Mesenchymal stem cell (in vitro differentiated cells and primary cell): ENCODE measurements at places on chromosomes 3 and 15.

DNA sequence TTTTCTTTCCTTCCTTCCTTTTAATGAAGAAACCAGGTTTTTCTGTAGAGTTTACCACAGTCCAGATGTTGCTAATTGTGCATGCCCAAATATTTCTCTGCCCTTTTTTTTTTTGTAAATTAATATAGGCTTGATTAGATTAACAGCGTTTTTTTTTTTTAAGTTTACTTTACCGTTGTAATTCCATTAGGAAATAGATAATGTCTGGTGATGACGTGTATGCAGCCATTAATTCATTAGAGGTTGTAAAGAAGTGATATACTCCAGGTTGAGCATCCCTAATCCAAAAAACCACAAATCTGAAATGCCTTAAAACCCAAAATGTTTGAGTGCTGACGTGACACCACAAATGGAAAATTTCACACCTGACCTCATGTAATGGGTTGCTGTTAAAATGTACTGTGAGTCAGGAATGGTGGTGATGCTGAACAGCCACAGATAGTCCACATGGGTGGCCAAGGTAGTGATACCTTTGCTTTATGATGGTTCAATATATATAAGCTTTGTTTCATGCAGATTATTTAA, 43.2 kb downstream of the KNL1 start:
- no peak for DNase-seq

DNA sequence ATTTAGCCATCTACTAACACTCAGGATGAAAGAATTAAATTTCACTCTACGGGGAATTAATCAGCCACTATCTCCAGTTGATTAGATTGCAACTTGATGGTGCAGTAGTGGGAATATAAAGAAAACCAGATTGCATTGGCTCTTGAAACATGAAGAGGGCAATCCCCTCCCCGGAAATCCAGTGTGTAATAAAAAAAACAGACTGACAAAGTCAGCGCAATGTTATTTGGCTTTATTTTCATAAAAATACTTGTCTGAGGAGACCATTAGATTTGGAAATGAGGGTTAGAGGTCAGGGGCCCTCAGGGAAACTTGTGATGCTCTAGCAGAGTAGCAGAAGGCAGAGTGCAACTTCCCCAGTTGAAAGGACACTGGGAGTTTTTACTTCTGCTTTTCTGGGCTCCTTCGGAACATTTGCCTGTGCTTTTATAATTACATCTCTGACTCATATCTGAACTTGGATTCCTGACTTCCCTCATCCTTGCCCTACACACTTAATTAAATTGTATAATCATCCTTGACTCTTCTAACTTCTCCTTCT, 326.8 kb downstream of the TUSC7 start:
- DNase-seq = peak; percentile 81

DNA sequence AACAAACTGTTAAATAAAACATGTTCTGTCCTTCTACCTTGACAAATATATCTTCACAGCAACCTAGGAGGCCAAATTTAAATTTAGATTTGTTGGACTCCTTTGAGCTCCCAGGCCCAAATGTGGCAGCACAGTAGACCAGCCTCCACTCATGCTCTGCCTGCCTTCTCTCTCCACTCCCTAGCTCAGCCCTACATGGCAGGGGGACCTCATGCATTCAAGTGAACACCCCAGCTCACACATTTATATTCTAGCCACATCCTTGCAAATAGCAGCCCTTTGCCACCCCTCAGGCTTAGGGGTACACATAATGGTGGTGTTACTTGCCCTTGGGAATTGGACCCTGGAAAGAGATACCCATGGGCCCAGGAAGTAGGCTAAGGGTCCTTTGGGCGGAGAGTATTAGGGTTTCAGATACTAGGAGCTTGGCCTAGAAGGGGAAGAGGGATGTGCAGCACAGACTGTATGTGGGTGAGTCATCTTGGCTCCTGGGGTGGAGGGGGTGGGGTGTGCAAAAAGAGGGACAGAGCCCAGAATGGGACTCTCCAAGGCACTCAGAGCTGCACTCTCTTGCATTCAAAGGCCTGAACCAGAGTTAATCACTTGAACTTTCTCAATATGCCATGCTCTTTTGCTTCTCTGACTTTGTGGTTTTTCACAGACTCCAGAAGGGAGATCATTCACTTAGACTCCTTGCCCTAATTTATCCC, 268.4 kb upstream of the ROPN1 start:
- DNase-seq = peak; percentile 93

DNA sequence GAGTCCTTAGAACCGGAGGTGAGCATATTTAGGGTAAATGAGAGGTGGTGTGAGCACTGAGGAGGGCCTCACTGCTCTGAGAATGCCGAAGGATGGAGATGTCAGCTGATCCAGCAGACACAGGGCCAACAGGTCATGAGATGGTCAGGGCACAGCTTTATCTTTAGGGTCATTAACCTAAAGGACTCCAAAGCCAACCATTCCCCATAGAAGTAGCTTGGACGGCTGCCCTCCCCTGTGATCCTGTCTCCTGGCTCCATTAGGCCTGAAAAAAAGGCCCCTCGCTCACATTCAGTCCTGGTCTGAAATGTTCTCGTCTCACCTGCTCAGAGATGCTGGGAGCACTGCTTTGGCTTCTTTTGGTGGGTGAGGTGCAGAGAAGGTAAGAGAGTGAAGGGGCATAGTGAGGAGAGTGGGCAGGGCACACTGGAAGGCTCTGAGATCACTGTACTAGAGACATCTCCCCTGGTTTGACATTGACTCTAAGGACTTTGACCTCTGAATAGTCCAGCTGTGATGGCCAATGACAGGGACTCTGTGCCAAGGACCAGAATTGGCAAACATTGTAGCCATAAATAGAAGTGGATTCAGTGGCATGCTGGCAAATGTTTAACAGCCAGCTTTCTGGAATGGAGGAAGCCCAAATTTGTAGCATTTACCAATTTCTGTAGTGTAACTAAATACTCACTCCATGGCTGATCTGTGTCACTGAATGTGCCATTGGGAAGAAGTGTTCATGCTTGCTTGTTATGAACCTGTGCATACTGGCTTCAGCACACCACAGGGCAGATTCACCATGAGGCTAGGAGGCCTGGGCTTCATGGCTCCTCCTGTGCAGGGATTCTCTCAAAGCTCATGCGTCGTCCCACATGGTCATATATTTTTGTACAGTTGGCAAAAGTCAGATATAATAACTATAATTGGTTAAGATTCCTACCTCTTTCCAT, 76.2 kb upstream of the MRPS22 start:
- no peak for DNase-seq

DNA sequence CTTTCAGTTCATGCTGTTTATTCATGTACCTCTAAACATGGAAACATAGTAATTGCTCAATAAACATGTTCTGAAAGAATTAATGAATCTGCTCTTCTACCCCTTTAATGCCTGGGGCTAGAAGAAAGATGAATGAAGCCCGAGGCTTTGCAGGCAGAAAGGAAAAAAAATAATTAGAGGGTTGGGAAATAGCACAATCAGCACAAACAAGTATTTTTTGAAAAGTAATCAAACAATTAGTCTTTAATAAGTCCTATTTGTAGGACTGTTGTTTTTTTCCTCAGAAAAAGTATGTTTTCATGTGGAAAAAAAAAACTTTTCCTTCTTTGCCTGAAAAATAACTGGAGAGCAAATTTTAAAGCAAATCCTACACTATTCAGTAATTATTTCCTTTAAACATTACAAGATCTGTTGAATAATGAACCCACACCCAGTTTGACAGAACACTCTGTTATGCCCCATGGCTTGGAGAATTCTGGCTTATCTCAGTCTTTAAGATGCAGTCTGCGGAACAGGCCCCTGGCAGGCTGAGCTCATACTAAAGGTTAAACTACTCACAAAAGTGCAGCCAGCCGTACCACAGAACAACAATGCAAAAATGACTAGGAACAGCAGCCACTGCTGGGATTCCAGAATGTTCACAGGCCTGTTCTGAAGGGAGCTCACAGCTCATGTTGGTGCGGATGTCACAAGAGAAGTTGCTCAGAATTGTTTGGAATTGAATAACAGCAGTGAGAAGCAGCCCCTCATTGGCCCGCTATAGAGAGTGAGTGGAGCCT, 79.2 kb downstream of the ABI3BP start:
- peak; percentile 45 for DNase-seq

DNA sequence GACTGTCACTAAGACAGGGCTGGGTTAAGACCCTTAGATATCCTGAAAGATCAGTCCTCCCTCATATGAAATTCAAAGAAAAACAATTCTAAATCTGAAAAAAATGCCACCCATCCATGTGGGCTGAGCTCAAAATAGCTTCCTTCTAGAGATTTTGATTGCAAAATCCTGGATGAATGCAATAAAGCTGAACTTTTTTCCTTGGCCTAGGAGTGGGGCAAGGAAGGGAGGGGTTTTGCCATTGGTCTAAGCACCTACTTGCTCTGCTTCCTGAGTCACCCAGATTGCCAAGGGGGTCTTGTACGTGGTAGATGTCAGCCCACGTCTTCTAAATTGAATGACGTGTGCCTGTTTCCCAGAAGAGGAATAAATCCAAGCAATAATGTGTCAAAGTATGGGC, 15.3 kb upstream of the SMAD3 start:
- DNase-seq = no peak

DNA sequence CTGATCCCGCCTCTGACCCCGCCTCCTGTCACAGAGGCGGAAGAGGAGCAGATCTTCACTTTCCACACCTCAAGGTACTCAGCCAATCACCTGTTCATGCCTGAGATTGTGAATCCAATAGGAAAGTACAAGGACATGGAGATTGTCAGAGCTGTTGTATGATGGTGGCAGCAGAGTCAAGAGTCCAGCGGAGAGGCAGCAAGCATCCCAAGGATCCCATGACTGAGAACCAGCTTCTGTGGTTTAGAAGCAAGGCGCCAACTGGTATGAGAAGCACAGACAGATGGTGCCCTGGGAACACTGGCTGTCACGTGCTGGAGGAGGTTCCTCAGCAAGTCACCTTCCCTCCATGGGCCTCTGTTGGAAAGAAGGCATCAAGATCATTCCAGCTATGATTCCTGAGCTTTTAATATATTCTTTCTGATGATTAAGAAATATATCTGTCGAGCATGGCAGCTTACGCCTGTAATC, 93.9 kb downstream of the CPN2 start:
- DNase-seq = no peak

DNA sequence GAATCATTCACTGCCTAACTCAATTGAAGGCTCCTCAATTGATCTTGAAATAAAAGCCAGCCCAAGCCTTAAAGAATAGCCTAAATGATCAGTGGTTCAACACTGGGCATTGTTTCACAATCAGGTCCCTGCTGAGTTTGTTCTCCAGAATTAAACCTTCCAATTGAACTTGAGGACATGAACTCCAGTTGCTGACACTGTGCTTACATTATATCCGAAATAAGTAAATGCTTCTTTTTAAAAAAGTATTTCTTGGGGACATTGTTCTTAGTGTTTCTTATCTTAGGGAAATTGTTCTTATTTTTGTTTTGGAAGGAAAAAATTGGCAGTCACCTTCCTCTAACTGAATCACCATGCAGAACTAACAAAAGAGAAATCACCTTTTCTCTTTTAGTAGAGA, 450.2 kb downstream of the RBMS3 start:
- no peak for DNase-seq
